ENCODE measurements at places on chromosomes 4 and X.
A peak's percentile ranks its signal among the peaks of the same experiment; 100 is the strongest.

- peak; percentile 94 for DNase-seq
These were observed 665 bp downstream of the TIGD2 start for GRCh38 chr4:89111833-89112563.

DNA sequence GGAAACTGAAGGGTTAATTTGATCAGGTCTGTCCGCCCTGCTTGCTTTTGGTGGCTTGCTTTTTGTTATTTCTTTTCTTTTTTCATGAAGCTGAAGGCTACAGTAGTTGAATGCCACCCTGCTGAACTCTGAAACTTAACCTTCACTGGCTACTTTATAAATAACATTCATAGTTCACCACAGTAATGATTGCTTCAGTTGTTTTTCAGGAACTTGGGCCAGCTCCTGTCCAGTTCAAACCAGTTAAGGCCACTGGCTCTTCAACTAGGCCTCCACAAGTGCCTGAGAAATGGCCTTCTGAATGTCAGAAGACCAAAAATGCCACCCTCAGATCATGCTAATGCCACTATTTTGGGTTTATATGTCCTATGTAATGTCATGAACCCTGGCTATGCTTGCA lies 7.7 kb upstream of the ASB9 start:
- no peak for DNase-seq

- DNase-seq = peak; percentile 76
These were observed 6.0 kb downstream of the PDLIM5 start for GRCh38 chr4:94457692-94458106.

DNA sequence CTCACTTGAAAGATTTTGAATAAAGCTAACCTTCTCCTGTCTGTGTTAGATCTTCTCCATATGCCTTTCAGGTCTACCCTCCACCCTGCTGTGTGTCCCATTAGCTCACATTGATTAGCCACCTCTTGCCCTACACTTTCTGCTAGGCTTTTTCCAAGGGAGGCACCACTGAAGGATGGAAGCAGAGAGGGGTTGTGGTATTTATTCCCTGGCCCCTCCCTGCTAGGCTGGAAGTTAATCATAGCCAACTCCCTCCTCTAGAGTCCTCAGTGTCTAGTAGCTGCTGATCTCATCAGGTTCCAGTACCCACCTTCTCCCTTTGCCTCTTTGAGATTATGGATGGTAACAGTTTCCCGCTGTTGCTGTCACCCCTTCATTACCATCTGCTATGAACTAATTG lies 8.9 kb upstream of the SMIM43 start:
- no peak for DNase-seq

GRCh38 chr4:158788516-158788915 lies 19.7 kb downstream of the FNIP2 start:
- DNase-seq = no peak

DNA sequence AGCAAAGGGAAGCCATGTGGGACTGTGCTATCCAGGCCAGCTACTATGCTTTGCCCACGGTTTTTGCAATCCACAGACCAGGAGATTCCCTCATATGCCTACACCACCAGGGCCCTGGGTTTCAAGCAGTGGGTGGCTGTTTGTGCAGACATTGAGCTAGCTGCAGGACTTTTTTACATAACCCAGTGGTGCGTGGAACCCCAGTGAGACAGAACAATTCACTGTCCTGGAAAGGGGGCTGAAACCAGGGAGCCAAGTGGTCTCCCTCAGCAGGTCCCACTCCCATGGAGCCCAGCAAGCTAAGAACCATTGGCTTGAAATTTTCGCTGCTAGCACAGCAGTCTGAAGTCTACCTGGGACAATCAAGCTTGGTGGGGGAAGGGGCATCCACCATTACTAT lies 959.9 kb downstream of the FSTL5 start:
- no peak for DNase-seq

DNA sequence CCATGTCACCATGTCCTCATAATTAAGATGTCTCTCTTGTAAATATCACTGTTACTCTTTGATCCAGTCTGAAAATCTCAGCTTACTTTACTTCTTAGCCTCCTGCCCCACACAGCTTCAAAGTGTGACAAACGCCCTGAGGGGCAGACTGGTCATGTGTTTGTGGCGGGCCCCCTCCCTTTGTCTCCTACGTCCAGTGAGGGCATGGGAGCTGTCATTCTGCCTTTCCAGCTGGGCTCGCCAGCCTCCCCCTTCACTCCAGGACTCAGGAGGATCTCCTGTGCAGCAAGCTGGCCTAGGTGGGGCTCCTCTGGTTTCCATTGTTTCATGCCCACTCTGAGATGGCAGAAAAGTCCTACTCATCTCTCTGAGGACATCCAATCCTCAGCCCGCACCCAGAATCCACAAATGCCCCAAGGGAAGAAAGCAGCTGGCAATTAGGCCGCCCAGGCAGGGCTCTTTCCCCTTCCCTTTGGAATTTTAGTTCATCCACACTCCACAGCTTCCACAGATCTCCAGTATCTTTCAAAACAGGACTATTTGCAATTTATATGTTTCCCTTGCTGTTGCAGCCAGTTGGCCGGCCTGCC lies 86.4 kb upstream of the C4orf50 start:
- no peak for DNase-seq

DNA sequence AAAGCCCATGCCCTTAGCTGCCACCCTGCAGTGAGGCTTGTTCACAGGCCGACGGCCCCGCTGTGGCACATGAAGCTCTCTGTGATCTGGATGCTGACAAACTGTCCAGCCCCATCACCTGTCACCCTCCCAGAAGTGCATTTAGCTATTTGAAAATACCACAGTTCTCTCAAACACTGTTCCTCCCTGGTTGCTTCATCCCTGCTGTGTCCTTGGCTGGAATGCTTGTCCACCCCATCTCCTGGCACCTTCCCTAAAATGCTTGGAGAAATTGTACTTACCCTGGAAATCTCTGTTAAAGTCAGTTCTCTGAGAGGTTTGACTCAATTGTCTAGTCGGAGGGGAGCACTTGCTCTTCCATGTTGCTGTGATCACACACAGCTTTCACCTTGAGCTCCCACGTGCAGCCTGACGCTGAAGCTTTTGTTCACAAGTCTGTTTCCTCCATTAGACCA lies 10.1 kb downstream of the SYNPO2 start:
- no peak for DNase-seq

DNA sequence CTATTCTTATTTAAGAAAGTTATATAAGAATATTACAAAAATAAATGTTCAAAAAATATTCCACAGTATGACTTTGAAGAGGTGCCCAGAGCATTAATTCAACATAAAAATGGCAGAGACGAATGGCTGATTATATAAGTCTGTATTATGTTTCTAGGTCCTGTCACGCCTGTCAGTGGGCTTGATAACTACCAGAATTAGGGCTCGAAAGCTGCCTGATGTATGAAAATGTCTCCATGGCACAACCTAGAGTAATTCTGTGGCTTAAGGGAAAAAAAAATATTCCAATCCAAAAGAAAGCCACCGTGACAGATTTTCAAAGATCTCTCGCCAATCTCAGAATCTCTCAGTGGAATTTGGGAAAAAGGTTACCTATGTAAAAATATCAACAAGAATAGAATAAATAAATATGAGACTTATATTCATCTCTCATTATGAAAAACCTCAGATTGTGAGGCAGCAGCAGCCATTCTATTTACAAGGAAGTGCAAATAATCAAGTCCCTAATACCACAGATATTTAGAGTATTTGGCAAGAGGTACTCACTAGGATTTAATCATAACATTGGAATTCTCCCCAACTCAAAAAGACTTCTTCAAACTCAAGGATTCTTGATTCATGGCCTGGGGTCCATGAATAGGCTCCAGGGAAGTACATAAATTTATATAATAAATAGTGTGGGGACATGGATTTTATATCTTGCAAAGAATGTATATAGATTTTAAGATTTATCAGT lies 489.1 kb upstream of the INTU start:
- peak; percentile 51 for DNase-seq

DNA sequence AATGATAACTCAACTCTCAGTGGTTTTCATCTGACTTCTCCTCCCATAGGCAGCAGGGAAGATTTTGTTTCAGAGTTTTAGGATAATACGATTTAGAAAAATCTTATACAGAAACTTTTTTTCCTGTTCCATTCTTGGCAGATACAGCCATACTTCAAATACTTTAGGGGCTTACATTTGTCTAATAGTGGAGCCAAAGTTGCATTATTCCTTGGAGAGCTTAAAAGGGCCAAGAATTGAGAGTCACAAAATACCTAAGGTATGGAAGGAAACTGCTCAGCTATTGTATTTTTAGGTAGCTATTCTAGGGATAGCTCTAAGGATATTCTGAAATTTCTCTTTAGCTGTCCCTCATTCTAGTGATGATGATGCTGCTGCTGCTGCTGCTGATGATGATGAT lies 132.9 kb upstream of the PTCHD1 start:
- no peak for DNase-seq

DNA sequence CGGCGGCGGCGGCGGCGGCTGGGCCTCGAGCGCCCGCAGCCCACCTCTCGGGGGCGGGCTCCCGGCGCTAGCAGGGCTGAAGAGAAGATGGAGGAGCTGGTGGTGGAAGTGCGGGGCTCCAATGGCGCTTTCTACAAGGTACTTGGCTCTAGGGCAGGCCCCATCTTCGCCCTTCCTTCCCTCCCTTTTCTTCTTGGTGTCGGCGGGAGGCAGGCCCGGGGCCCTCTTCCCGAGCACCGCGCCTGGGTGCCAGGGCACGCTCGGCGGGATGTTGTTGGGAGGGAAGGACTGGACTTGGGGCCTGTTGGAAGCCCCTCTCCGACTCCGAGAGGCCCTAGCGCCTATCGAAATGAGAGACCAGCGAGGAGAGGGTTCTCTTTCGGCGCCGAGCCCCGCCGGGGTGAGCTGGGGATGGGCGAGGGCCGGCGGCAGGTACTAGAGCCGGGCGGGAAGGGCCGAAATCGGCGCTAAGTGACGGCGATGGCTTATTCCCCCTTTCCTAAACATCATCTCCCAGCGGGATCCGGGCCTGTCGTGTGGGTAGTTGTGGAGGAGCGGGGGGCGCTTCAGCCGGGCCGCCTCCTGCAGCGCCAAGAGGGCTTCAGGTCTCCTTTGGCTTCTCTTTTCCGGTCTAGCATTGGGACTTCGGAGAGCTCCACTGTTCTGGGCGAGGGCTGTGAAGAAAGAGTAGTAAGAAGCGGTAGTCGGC lies 528 bp downstream of the FMR1 start:
- DNase-seq = peak; percentile 61

DNA sequence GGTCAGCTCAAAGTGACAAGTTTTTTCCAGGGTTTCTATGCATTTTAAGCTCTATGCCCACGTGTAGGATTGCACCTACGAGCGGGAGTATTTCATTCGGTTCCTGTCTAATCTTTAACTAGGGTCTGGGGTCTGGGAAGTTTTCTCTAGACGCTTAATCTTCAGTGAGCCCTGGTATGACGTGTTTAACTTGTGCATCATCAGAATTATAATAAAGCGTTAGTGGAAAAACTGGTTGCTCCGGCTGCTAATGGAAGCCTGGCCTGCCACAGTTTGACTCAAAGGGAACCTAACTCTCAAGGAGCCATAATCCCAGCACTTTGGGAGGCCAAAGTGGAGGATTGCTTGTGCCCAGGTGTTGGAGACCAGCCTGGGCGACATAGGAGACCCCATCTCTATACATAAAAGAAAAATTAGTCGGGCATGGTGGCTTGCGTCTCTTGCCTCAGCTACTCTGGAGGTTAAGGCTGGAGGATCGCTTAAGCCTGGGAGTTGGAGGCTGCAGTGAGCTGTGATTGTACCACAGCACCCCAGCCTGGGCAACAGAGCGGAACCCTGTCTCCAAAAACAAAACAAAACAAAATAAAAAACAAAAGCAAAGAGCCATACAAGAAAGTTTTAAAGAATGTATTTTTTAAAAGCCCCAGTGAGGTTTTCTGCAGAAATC lies 30.2 kb downstream of the ARSD start:
- no peak for DNase-seq

- DNase-seq = no peak
These were observed 104.1 kb downstream of the INPP4B start for GRCh38 chr4:142741995-142742394.

DNA sequence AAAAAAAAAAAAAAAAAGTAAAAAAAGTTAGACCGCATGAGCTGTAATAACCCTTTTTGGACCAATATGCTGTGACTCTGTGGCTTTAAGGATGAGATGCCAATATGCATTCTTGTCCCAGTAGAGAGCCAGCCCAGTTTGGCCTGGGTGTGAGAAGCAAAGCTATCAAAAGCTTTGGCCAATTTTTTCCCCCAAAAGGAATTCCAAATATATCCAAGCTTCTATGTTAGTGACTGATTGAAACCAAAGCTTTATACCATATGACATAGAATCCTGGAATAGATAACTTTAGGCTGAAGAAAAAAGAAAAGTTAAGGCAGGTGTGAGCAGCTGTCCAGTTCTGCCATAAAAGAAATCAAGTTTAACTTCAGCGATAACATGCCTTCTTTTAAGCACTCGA lies 30.5 kb upstream of the RBPJ start:
- DNase-seq = no peak

GRCh38 chr4:47567511-47567910 lies 82.4 kb downstream of the ATP10D start:
- peak; percentile 39 for DNase-seq

DNA sequence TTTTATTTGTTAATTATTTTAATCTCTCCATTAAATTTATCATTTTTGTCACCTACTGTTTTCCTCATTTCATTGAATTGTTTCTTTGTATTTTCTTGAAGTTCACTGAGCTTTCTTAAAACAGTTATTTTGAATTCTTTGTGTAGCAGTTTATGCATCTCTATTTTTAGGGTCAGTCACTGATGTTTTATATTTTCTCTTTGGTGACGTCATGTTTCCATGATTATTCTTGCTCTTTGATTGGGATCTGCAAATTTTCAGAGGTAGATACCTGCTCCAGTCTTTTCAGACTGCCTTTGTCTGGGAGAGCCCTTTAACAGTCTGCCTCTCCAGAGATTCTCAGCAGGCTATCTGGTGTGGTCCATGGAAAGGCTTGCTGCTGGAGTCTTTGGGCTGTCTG lies 25.6 kb upstream of the TRPC5 start:
- DNase-seq = no peak

GRCh38 chr4:39526765-39527295 lies 409 bp downstream of the UGDH start:
- no peak for DNase-seq

- DNase-seq = no peak
These were observed 202.6 kb downstream of the TMA16 start for GRCh38 chr4:163697121-163697520.

GRCh38 chr4:150136481-150136880 lies 58.2 kb downstream of the DCLK2 start:
- DNase-seq = no peak

- DNase-seq = no peak
These were observed 603.0 kb upstream of the KLHL4 start for GRCh38 chrX:86914569-86914968.

- DNase-seq = peak; percentile 46
These were observed 1637.3 kb upstream of the PABPC4L start for GRCh38 chr4:135838889-135839288.

DNA sequence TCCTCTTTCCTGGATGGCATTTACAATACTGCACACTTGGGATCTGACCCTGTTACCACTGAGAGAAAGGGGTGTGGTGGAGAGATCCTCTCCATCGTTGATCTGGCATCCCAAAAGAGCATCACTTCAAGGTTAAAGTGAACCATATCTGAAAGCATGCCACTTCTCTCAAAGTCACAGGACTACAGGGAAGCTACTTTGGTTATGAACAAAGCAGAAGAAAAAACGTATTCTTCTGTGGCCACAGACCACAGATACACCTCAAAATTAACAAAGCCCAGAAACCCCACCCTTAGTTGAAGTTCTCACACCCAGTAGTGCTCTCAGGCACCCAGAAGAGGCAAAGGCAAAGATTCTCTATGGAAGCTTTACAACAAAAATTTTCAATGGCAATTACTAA lies 108.3 kb downstream of the JADE1 start:
- DNase-seq = no peak
